Gastroesophageal sphincter (tissue), 4 donors: ENCODE measurements at places on chromosomes 16 and 17. TPM values are rescaled to one million over a fixed set of nuclear protein-coding genes. Genes with fewer than 3 reads are reported as not detected.

GRCh38 chr16:28491230-28491969 is 474 bp downstream of the CLN3 start:
- H3K27me3 ChIP-seq = no peaks in the 10 kb centered on the region
- peaks cover 29% of the 10 kb centered on the region for H3K4me1 ChIP-seq
- no peaks in the 10 kb centered on the region for H3K36me3 ChIP-seq
- peak overlapping the region; percentile 91 for H3K27ac ChIP-seq
- peak; percentile 44 for ATAC-seq

- ATAC-seq = peak; percentile 71
- peak overlapping the region; percentile 56 for H3K27ac ChIP-seq
These were observed 13.4 kb downstream of the RTN4RL1 start for GRCh38 chr17:2011411-2012371.

GRCh38 chr17:50108556-50108955 is 13.4 kb downstream of the PDK2 start:
- peaks cover 4% of the 10 kb centered on the region for H3K4me1 ChIP-seq
- no peak overlapping the region for H3K4me3 ChIP-seq
- no peak for ATAC-seq
- H3K36me3 ChIP-seq = peaks cover 79% of the 10 kb centered on the region
- H3K27me3 ChIP-seq = no peaks in the 10 kb centered on the region

GRCh38 chr17:70137451-70138230 is 31.7 kb upstream of the KCNJ2 start:
- H3K4me3 ChIP-seq = peak overlapping the region; percentile 69
- peak overlapping the region; percentile 99 for H3K27ac ChIP-seq
- H3K36me3 ChIP-seq = no peaks in the 10 kb centered on the region
- peaks cover 15% of the 10 kb centered on the region for H3K4me1 ChIP-seq

GRCh38 chr17:31494259-31495021 is 103.0 kb downstream of the RAB11FIP4 start:
- no peak overlapping the region for H3K27ac ChIP-seq
- H3K4me3 ChIP-seq = no peak overlapping the region
- H3K27me3 ChIP-seq = peaks cover 17% of the 10 kb centered on the region
- no peak for ATAC-seq
- no peaks in the 10 kb centered on the region for H3K36me3 ChIP-seq

MAFG gene
- 39.3 TPM for total RNA-seq

GRCh38 chr16:87847785-87848675 is 21.3 kb downstream of the SLC7A5 start:
- no peaks in the 10 kb centered on the region for H3K27me3 ChIP-seq
- H3K27ac ChIP-seq = no peak overlapping the region
- H3K4me3 ChIP-seq = no peak overlapping the region
- ATAC-seq = no peak

- H3K4me1 ChIP-seq = peaks cover 43% of the 10 kb centered on the region
- H3K4me3 ChIP-seq = no peak overlapping the region
- H3K27me3 ChIP-seq = no peaks in the 10 kb centered on the region
- ATAC-seq = no peak
These were observed 19.2 kb upstream of the MRPS23 start for GRCh38 chr17:57868910-57869616.

DNA sequence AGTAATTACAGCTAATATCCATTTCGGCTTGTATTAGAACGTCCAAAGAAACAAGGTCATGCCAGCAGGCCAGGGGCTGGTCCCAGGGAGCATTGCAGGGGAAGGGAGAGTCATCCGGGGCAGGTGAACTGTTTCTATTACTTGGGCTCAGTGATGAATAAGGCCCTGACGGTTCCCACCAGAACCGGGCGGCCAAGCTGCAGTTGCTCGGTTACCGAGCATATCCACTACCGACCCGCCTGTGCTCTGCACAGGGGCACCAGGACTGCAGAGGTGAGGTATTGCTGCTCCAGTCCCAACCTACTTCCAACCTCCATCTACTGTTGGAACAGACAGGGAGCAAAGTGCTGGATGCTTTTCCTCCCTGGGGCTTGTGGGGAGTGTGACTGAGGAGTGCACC is 295.5 kb downstream of the MAF start:
- no peak overlapping the region for H3K4me3 ChIP-seq
- peaks cover 5% of the 10 kb centered on the region for H3K27me3 ChIP-seq
- H3K27ac ChIP-seq = no peak overlapping the region
- no peaks in the 10 kb centered on the region for H3K4me1 ChIP-seq
- H3K36me3 ChIP-seq = no peaks in the 10 kb centered on the region
- ATAC-seq = no peak

CCL4 gene
- total RNA-seq = not detected

GRCh38 chr17:19453296-19453695 is 42.3 kb downstream of the RNF112 start:
- H3K4me1 ChIP-seq = peaks cover 14% of the 10 kb centered on the region
- no peaks in the 10 kb centered on the region for H3K36me3 ChIP-seq
- ATAC-seq = no peak

DNA sequence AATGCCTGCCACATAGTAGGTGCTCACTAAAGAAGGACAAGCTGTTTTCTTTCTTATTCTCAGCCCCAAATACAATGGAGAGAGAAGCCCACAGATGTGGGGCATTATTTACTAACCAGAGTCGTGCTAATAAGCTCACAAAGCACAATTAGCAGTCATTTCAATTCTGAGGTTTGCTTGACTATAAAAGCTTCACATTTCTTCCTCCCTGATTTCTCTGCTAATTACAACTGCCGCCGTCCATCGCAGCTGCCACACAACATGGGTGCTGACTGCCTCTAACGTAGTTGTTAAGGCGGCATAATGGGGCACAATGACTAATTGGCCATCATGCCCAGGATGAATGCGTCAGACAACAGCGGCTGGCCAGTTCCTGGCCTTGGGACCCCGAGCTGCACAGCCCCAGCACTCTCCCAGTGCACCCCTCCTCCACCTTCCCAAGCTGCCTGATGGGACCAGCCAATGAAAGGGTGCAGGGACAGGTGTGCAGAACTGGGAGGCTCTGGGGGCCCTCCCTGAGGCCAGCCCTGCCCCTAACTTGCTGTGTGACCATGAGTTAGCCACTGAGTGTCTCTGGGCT is 109.2 kb downstream of the CCT6B start:
- no peak overlapping the region for H3K27ac ChIP-seq
- no peaks in the 10 kb centered on the region for H3K27me3 ChIP-seq
- ATAC-seq = no peak
- H3K36me3 ChIP-seq = no peaks in the 10 kb centered on the region
- H3K4me1 ChIP-seq = no peaks in the 10 kb centered on the region

- H3K36me3 ChIP-seq = no peaks in the 10 kb centered on the region
- no peaks in the 10 kb centered on the region for H3K4me1 ChIP-seq
- no peak overlapping the region for H3K4me3 ChIP-seq
- no peak overlapping the region for H3K27ac ChIP-seq
- ATAC-seq = no peak
These were observed 10.7 kb downstream of the ACSF3 start for GRCh38 chr16:89104303-89104702.

GRCh38 chr16:391885-392335 is 5.1 kb upstream of the NME4 start:
- no peaks in the 10 kb centered on the region for H3K36me3 ChIP-seq
- H3K4me1 ChIP-seq = no peaks in the 10 kb centered on the region

DNA sequence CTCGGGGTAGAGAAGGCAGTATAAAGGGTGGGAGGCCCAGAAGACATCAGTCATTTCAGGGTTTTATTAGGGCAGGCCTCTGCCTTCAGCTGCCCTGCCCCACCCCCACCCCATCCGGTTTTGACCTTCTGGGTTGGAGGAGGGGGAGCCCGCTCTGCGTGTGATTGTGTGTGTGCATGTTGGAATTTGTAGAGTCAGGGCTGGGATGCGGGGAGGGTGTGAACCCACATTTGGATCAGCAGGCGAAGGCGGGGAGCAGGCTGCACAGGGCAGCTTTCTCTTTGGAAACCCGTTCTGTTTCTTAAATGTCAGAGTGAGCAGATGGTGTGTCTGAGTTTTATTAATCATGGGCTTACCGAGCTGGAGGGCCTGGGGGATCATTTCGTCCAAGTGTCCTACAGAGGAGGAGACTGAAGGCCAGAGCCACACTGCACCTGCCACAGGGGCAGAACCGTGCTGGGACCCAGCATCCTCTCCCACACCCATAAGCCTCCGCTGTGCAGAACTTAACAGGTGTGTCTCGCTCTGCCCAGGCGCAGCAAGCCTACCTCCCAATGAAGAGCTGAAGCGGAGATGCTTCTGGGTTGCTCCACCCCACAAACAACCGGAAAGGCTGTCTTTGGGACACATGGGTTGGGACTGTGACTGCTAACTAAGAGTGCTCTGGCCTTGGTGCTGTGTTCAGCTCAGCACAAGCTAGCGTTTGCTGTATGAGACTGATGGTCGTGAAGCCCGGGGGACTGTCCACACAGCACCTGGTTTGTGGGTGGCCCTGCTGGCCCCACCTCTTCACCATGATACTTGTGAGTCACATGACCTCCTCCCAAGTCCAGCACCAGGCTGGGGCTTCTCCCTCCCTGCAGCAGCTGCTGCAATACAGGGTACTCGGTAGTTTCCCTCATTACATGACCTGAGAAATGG is 70.9 kb upstream of the GSE1 start:
- no peak for ATAC-seq
- no peak overlapping the region for H3K4me3 ChIP-seq
- no peaks in the 10 kb centered on the region for H3K27me3 ChIP-seq

- no peaks in the 10 kb centered on the region for H3K4me1 ChIP-seq
- no peaks in the 10 kb centered on the region for H3K36me3 ChIP-seq
- ATAC-seq = no peak
These were observed 11.7 kb upstream of the CPPED1 start for GRCh38 chr16:12815361-12815760.

FBXW10B gene
- 0.78 TPM for total RNA-seq

DNA sequence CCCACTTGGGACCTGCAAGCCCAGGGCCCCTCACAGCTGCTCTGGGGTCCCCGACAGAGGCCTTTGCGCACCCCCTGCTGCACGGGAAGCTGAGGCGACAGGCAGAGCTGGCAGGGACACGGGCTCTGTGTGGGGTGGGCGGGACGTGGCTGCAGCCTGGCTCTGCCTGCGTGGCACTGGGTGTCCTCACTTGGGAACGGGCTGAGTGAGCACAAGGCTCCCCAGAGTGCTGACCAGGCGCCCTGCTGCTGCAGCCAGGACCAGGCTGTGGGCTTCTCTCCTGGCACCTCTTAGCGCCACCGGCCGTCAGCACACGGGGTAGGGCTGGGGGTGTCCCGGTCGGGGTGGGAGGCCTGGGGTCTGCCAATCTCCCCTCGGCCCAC is 6.6 kb downstream of the C1QTNF8 start:
- no peak overlapping the region for H3K4me3 ChIP-seq
- no peaks in the 10 kb centered on the region for H3K36me3 ChIP-seq
- peaks cover 78% of the 10 kb centered on the region for H3K27me3 ChIP-seq
- peak; percentile 20 for ATAC-seq

PAFAH1B1 gene
- total RNA-seq = 118 TPM

DNA sequence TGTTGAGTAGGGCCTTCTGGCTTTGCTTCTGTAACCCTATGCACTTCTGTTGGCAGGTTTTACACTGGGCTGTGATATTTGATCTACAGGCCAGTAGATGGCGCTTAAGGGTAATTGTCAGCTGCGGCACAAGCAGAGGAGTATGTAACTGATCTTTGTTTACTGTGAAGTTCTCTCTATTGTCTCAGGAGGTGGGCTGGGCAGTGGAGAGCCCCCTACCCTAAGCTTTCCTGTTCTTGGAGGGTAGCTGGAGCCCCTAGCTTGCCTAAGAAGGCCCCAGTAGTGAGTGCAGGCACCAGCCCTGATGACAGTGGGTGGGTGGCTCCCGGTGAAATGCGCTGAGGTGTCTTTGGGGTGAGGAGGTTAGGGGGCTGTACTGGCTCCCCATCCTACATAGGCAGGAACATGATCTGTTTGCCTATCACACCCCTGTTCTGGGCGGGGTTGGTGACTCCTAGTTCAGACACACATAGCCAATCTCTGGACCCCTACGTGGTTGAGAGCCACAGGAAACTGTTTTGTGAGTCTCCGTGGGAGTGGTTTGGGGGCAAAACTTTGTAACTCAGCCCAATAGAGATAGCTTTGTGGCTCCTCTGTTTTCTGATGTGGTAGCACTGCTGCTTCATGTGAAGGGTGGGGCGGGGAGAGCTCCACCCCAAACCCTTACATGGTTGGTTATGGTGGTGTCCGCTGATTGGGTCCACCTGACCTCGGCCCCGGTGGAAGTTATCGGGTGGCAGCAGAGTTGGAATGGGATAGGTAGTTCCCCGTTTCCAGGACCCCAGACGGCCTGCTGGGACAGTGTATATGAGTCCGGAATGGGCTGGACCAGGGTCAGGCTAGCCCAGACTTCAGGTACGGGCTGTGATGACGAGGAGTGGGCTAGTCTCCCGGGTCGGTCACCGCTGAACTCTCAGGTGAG is 60.4 kb downstream of the SLFN11 start:
- peaks cover 31% of the 10 kb centered on the region for H3K4me1 ChIP-seq
- peak overlapping the region; percentile 38 for H3K4me3 ChIP-seq
- H3K27ac ChIP-seq = no peak overlapping the region
- H3K27me3 ChIP-seq = peaks cover 19% of the 10 kb centered on the region

- H3K27ac ChIP-seq = no peak overlapping the region
- H3K4me1 ChIP-seq = no peaks in the 10 kb centered on the region
- no peaks in the 10 kb centered on the region for H3K27me3 ChIP-seq
These were observed 7.3 kb upstream of the RCVRN start for GRCh38 chr17:9912121-9913099.

PKMYT1 gene
- not detected for total RNA-seq

DNA sequence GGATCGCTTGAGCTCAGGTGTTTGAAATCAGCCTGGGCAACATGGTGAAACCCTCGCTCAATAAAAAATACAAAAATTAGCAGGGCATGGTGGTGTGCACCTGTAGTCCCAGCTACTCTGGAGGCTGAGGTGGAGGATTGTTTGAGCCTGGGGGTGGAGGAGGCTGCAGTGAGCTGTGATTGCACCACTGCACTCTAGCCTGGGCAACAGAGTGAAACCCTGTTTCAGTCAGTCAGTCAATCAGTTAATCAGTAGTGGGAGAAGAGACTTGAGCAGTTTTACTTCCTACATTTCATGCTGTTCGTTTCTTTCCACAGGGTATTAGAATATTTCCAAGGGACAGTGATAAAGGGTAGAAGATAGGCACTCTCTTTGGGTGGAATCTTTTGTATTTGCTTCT is 8.8 kb downstream of the MAP3K3 start:
- peaks cover 16% of the 10 kb centered on the region for H3K4me1 ChIP-seq
- no peak overlapping the region for H3K4me3 ChIP-seq
- no peak overlapping the region for H3K27ac ChIP-seq
- H3K36me3 ChIP-seq = peaks cover 3% of the 10 kb centered on the region
- no peaks in the 10 kb centered on the region for H3K27me3 ChIP-seq
- ATAC-seq = no peak

GRCh38 chr17:81538651-81539570 is 10.7 kb downstream of the FSCN2 start:
- H3K4me3 ChIP-seq = no peak overlapping the region
- ATAC-seq = no peak
- no peak overlapping the region for H3K27ac ChIP-seq
- H3K27me3 ChIP-seq = peaks cover 43% of the 10 kb centered on the region

ZG16 gene
- not detected for total RNA-seq

- H3K27me3 ChIP-seq = no peaks in the 10 kb centered on the region
- peaks cover 29% of the 10 kb centered on the region for H3K4me1 ChIP-seq
- no peak overlapping the region for H3K27ac ChIP-seq
- ATAC-seq = no peak
These were observed 32.4 kb upstream of the EFCAB13 start for GRCh38 chr17:47291242-47291873.

RND2 gene
- total RNA-seq = 1.5 TPM

BLMH gene
- total RNA-seq = 18.5 TPM

HES7 gene
- total RNA-seq = not detected

GRCh38 chr16:22370038-22370820 is 4.2 kb downstream of the CDR2 start:
- no peaks in the 10 kb centered on the region for H3K27me3 ChIP-seq
- peak; percentile 58 for ATAC-seq
- no peak overlapping the region for H3K4me3 ChIP-seq
- H3K36me3 ChIP-seq = no peaks in the 10 kb centered on the region
- peaks cover 7% of the 10 kb centered on the region for H3K4me1 ChIP-seq
- H3K27ac ChIP-seq = peak overlapping the region; percentile 88
